NCI-H187 (cell line): ENCODE measurements at places on chromosomes 11 and 22.
A peak's percentile ranks its signal among the peaks of the same experiment; 100 is the strongest.

GRCh38 chr11:130585545-130585944 lies 137.1 kb downstream of the ADAMTS15 start:
- no peak for DNase-seq

- no peak for DNase-seq
Observed at GRCh38 chr11:46894961-46895360, 23.4 kb downstream of the LRP4 start.

GRCh38 chr22:42997582-42998090 lies 17.3 kb downstream of the PACSIN2 start:
- DNase-seq = no peak

DNA sequence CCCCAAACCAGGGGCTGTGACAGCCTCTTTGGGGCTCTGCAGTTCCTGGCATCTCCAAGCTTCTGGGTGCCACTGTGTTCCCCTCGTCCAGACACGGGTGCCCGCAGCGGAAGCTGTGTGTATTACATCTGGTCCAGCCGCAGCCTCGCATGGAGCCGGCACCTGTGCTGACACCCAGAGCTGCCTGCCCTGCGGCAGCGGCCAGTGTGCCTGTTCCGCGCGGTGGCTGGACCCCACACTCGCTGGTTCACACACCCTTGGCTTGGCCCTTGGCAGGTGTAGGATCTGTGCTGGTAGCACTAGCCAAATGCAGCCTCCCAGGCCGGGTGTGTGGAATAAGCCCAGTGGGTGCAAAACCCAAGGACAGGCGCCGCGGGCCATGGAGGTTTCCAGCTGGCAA lies 24.5 kb upstream of the RNASEH2C start:
- no peak for DNase-seq

DNA sequence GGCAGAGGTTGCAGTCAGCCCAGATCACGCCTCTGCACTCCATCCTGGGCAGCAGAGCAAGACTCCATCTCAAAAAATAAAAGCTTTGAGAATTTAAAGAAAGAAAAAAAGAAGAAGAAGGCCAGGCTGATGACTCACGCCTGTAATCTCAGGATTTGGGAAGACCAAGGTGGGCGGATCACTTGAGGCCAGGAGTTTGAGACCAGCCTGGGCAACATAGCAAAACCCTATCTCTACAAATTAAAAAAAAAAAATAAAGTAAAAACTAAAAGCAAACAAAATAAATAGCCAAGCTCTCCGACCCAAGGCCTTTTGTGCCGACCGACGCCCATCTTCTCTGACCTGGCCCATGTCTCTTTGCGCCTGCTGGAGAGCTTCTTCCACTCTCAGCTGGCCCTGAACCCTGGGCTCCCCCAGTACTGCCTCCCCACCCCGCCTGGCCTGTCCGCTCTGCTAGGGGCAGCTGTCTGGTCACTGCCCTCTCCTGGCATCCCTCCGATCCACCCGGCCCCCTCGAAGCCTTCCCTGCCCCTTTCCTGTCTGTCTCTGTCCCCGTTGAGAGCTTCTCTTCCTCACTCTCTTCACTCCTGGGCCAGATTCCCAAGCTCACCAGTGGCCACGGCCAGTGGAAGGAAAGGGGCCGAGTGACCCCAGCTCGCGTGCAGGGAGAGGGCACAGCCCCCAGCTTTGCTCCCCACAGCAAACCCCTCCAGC lies 4.8 kb upstream of the LSP1 start:
- no peak for DNase-seq

DNA sequence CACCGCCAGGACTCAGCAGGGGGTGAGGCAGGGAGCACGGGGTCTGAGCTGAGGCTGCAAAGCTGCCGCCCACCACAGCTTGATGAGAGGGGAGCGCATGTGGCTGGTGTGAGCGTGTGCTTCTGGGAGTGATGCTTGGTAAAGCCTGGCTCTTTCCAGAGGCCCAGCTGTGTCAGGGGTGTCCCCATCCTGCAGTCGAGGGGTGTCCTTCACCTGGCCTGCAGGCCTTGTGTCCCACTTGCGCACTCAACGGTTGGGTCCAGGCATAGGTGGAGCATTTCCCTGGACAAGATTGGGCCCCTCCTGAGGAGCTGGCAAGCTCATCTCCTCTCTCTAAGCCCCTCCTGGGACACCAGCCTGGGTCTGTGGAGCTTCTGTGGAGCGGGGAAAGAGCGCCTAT lies 273.9 kb downstream of the TBC1D22A start:
- DNase-seq = no peak

GRCh38 chr11:69305885-69306540 lies 12.1 kb downstream of the MYEOV start:
- no peak for DNase-seq

GRCh38 chr22:41847300-41847699 lies 14.4 kb downstream of the SREBF2 start:
- no peak for DNase-seq

DNA sequence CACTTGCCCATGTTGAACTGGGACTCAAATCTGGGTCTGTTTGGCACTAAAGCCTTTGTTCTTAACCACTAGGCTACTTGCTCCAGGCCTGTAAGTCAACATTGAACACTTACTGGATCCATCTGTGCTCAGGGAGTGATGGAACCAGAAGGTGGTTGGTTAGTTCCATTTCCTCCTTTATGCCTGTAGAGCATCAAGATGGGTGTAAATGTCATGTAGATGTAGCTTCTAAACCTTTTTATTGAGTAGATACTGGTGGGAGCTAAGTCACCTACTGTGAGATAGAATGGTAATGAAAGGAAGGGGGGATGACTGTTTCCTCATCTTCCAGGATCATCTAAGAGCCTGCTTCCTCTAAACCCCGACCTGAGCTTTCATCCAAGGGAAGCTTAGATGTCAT lies 38.6 kb upstream of the ALKBH3 start:
- DNase-seq = no peak

- DNase-seq = no peak
Observed at GRCh38 chr11:57386178-57386940, 4.1 kb downstream of the PRG2 start.

GRCh38 chr11:65422633-65423515 lies at the start of gene NEAT1:
Gene NEAT1, plus strand, starts transcription at chr11:65422798.
- peak; percentile 61 for DNase-seq

DNA sequence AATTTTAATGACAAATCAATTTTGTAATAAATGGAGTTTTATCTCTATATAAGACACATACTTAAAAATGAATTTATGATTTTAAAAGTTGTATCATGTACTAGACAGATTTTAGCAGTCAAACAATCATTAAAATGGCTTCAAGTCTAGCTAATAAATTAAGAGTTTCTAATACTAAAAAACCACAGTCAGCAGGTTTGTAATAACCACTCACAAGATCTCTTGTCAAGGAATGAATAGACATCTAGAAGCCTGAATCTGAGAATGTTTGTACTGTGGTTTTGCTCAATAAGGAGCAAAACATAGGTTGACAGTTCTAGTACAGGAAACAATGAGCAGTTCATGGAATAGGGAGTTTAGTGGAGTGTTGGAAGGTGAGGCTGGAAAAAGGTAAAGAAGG lies 81.2 kb downstream of the DEUP1 start:
- no peak for DNase-seq

DNA sequence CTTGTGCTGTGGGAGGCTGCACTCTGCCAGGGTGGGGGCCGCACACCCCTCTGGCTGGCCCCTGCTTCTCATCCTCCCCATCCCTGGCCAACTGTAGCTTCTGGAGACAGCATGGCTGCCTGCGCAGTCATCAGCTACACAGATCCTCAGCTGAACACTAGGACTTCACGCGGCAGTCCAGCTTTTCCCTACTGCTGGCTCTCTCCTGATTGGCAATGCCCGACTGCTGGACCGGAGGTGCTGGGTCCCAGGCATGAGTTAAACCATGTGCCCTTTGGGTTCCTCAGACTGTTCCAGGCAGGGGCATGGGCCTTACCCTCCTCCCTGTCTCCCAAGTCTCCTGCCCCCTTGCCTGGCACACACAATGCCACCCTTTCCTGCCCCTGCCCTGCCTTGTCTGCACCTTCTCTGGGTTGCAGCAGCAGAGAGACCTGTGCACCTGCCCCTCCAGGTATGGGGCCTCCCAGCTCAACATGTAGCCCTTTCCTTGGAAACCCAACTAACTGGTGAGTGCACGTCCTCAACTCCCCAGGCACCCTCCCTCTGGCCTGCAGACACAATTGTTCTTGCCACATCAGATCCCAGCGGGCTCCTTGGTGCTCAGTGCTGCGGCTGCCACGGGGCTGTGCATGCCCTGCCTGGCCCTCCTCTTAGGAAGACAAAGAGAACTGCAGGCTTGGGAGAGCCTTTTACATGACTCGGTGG lies 1039.2 kb downstream of the TBC1D22A start:
- no peak for DNase-seq

- DNase-seq = no peak
Observed at GRCh38 chr11:62075438-62075837, 48.4 kb upstream of the INCENP start.

DNA sequence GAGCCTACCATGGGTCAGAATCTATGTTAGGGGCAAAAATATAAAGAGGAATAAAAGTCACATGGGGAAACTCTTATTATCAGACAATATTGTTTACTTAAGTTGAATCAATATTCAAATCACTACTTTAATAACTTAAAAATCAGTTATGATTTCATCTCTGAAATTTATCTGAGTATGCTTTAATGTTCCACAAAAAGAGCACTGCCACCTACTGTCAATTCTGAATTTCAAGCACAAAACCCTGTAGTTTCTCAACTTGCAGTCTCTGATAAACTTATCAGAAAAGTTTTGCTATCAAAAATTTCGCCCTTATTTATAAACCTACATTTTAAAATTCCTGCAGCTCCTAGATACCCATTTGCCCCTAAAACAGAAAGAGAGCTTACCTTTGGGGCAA lies 47.3 kb downstream of the RDX start:
- no peak for DNase-seq

GRCh38 chr11:76115555-76115954 lies 90.7 kb downstream of the WNT11 start:
- no peak for DNase-seq

DNA sequence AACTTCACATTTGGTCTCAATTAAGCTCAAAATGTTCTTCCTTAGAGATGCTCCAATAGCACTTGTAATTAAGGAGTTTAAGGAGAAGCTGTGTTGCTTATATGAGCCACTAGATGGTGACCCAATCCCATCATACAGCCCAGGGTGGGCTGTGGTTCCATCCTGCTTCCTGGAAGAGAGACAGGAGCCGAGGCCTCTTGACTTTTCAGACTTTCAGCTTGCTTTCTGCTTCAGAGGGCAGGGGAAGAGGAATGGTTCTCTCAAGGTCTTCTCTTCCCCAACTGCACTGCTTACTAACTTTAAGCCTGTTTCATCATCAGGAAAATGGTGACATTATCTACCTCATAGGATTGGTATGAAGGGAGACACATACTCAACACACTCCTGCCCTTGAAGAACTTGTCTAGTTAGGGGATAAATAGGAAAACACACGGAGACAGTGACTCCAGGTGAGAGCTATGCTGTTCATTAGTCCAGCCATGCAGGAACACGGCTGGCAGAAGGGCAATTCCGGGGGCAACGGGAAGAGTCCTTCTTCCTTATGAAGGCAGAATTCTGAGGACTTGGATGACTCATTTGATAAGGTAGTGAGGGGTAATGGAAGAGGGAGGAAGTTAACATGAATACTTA lies 20.1 kb downstream of the TMEM218 start:
- no peak for DNase-seq

DNA sequence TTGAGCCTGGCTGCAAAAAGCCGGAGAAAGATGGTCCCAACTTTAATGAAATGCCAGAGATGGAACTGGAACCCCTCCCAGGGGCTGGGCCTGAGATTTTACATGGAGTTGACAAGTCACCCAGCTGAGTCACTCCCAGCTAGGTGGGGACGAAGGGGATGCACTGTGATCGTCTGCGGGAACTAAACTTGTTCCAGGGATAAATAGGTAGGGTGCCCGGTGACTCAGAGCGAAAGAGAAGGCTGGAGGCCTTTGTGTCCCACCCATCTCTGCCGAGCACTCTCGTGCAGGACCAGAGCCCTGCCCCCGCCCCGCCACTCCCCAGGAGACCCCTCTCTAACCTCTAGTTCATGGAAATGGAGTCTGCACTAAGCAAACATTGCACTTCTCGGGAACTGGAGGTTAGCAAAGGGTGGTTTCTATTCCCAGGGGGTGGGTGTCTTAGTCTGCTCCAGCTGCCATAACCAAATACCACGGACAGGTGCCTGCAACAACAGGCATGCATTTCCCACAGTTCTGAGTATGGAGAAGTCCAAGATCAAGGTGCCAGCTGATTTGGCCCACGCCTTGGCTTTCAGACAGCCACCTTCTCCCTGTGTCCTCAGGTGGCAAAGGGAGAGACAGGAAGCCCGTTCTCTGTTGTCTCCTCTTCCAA lies 60.7 kb upstream of the FADD start:
- DNase-seq = no peak

- no peak for DNase-seq
Observed at GRCh38 chr11:65906602-65907001, 6.4 kb upstream of the FOSL1 start.

GRCh38 chr22:26377170-26377830 lies 51.8 kb upstream of the ASPHD2 start:
- DNase-seq = no peak

GRCh38 chr22:28978158-28978557 lies 83.5 kb downstream of the C22orf31 start:
- no peak for DNase-seq

DNA sequence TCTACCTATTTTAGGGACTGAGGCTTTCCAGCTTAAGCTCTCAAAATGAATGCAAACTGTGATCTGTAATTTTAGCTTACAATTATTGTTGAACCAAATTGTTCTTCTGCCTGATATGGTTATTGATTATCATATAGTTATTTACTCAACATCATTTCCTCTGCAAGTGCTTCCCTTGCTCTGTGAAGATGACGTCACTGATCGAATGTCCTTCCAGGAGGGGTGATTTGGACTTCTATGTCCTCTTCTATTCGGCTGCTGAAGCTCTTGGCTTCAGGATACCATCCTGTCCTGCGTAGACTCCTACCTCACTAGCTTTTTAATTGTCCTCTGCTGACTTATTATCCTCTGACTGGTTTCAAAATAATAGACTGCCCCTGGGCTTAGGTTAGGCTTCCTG lies 137.4 kb upstream of the LARGE1 start:
- DNase-seq = no peak

DNA sequence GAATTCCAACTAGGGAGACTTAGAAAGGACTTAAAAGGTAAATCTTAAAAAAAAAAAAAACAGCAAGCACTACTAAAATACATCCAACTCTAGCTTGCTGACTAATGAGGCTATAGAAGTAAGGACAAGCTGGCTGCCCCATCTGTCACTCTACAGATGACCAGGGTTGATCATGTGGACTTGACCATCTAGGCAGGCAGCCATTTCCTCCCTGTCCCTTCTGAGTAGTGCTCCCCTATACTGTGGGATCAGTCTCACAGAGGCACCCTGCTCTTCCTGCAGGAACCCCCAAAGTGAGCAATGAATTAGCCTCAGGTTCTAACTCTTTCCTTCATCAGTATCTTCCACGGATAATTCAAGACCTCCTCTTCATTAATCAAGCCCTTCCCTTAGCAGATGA lies 12.3 kb downstream of the SLC1A2 start:
- no peak for DNase-seq
